D721Med (cell line): ENCODE measurements at places on chromosomes 5 and 9.

DNA sequence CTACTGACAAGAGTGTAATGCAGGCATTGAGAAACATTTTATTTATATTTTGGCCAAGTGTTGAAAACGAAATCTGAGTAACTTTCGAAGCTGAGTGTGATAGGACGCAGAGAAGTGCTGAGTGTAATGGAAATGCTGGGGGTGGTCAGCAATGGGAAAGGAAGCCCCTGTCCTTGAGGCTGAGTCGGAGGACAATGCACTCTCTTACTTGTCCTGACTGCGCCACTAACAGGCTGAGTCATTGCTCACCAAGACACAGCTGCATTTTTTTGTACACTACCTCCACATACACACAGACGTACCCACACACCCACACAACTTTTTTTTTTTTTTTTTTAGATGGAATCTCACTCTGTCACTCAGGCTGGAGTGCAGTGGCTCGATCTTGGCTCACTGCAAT lies 637.7 kb downstream of the SLCO4C1 start:
- DNase-seq: no peak

- no peak for DNase-seq
Observed at GRCh38 chr9:89006996-89007967, 16.0 kb downstream of the S1PR3 start.

- no peak for DNase-seq
Observed at GRCh38 chr9:123399803-123400378, 43.9 kb downstream of the CRB2 start.

GRCh38 chr9:4799775-4800174 lies 7.0 kb downstream of the RCL1 start:
- DNase-seq: no peak

GRCh38 chr5:140251527-140251973 lies 51.4 kb downstream of the PFDN1 start:
- no peak for DNase-seq

GRCh38 chr9:22160221-22160620 lies 151.1 kb upstream of the CDKN2B start:
- DNase-seq: no peak

DNA sequence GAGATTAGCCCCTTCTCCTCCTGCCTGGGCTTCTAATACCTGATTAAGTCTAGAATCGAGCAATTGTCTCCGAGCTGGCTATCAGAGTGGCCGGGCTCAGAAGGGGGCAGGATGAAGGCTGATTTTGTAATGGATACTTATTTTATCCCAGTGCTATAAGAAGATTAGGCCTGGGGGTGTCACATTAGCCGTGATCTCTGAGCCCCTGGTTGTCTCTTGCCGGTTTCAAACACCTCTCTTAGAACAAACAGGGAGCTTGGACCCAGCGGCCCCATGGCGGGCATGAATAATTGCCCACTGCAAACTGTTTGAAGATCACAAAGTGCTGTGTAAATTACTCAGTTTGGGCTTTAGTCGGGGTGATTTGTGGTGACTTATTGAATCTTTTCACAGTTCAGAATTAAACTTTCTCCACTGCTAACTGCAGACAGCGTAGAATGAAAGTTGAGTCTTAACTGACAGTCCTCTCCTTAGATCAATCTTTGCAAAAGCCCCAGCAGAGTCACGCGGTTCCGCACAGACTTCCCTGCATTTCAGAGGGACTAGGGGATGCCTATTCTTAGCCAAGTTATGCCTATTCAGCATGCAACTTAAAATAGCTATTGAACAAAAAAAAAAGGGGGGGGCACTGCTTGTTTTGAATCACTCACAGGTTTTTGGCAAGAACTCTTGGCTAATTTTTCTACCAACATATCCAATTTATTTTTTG lies 200.6 kb upstream of the IRX1 start:
- DNase-seq: no peak

DNA sequence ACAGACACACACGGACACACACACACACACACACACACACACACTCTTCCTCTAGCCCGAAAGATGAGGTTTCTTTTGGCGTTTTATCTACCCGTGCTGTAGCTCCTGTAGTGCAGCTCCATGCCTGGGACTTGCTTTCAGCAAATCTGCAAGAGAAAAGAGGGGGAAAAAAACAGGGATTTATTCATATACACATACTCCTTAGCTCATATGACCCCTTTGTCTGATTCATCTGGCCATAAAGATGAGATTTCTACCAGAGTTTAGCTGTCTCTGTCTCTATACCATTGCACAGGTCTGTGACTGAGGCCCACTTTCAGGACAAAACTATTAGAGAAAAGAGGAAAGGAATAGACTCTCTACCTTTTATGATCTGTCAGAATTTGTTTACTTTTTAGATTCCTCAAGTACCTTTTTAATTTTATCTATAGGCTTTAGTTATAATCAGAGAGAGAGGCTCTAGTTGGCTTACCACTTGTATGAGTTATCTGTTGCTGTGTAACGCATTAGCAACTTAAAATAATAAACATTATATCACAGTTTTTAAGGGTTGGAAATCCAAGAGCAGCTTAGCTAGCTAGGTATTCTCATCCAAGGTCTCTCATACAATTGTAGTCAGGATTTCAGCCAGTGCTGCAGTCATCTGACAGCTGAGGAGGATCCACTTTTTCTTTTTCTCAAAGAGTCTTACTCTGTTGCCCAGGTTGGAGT lies 14.7 kb downstream of the SNX2 start:
- no peak for DNase-seq
